NCI-H1417 (cell line): ENCODE measurements at places on chromosomes 6 and 20.

GRCh38 chr6:158026054-158026900, 44.6 kb downstream of the SYNJ2 start:
- peak; percentile 75 for DNase-seq

DNA sequence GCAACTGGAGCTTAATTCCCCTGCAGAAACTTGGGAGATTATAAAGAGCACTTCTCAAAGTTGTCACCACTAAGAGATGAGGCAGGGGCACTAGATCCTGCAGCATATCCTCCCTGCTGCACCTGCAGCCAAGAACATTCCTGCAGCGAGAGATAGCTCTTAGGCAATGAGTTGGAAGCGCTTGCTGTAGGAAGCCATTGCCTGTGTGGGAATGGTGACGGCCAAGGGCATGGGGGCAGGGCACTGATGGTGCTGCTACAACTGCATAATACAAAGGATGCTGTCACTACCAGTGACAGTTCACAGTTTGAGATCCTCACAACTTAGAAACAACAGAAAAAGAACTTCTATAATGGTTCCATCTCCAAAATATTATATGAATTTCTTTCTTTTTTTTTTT, 89.9 kb downstream of the CDS2 start:
- no peak for DNase-seq

DNA sequence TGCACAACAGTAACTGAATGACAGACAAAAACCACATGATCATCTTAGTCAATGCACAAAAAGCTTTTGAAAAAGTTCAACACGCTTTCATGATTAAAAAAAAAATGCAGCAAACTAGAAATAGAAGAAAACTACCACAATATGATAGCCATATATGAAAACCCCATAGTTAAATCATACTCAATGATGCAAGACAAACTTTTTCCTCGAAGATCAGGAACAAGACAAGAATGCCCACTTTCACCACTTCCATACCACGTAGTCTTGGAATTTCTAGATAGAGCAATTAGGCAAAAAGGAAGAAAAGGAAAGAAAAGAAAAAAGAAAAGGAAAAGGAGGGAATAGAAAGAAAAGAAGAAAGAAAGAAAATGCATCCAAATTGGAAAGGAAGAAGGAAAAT, 44.6 kb upstream of the SLC23A2 start:
- DNase-seq = no peak

- DNase-seq = no peak
Observed at GRCh38 chr6:73655341-73655917, 1.6 kb upstream of the SLC17A5 start.

DNA sequence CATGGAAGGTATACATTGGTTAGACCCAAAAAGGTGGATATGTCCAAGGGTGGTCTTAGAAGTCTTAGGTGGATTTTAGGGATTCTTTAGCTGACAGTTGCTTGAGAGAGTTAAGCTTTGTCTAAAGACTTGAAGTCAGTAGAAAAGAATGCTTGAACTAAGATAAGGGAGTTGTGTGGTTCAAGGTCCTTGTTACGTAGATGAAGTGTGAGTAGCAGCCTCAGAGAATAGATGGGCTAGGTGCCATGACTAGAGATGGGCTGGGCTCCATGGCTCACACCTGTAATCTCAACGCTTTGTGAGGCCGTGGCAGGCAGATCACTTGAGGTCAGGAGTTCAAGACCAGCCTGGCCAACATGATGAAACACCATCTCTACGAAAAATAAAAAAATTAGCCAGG, 1.7 kb downstream of the SHLD1 start:
- no peak for DNase-seq

- no peak for DNase-seq
Observed at GRCh38 chr20:3043322-3043721, at the start of gene GNRH2. Gene GNRH2, plus strand, starts transcription at chr20:3043622. Its CDS starts 793 bp downstream, at chr20:3044415.

DNA sequence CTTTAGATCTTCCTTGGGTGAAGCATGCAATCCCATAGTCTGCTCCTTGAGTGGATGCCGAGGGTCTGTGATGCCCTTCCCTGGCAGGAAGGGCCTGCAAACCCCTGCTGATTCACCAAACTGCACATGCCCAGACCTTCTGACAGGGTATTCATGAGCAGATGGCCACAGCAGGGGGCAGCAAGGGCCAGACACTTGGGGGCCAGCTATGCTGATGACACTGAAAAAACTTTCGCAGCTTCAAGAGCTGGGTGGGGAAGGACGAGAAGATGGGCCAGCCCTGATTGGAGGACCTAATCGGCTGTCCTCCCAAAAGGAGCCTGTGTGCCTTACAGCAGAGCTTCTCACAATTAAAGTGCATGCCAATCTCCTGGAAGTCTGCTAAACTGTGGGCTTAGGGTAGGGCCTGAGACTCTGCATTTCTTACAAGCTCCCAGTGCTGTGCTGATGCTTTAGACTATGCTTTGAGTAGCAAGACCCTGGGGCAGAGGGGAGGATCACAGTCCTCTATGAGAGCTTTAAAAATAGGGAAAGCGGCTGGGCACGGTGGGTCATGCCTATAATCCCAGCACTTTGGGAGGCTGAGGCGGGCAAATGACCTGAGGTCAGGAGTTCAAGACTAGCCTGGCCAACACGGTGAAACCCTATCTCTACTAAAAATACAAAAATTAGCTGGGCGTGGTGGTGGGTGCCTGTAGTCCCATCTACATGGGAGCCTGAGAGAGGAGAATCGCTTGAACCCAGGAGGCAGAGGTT, 15.2 kb upstream of the GDAP1L1 start:
- no peak for DNase-seq

DNA sequence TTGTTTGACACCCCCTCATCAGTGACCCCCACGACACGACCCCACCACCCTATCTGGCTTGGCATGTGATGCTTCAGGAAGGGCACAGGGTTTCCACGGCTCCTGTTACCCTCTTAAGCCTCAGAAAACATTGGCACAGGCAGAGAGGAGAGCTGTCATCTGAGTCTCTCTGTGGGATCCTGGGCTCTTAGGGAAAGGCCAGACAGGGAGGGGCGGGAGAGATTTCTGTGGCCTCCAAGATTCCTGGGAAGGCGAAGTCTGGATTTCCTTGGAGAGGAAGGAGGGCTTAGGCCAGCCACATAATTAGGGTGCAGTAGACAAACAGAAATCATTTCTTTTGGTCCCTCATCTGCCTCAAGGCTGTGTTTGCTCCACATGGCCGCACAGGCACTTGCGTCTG, 191.6 kb upstream of the SNX9 start:
- DNase-seq = no peak

- no peak for DNase-seq
Observed at GRCh38 chr20:56835829-56836550, 206.9 kb downstream of the TFAP2C start.

GRCh38 chr6:147710890-147711289, 202.4 kb downstream of the SAMD5 start:
- DNase-seq = no peak

GRCh38 chr20:38197619-38198018, 32.5 kb upstream of the TGM2 start:
- DNase-seq = no peak

DNA sequence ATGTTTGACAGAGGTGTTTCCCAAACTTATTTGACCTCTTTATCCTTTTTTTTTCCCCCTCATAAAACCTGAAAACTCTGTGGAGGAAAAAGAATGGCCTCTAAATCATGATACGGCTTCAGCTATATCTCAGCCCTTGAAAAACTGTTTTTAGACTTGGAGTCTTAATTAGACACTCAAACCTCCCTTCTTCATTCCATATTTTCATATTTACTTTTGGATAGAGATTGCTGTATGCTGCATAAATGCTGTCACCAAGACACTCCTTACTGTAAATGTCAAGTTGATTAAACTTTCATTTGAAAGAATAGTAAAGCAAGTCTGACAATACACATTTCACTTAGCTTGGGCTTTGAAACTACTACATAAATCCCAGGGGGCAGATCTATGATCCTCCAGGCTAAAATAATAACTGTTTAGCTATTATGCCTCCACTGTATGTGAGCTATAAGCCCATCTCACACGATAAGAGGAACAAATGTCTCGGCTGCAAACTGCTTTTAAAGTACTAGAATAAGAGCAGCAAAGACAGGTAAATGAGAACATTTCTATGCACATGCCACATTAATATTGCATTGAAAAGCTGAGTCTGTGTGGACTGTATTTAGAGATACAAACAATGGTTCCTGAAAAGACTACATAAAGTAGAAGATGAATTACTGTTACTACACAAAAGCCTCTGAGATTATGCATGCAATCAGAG, 141.3 kb upstream of the HMGN3 start:
- peak; percentile 44 for DNase-seq

DNA sequence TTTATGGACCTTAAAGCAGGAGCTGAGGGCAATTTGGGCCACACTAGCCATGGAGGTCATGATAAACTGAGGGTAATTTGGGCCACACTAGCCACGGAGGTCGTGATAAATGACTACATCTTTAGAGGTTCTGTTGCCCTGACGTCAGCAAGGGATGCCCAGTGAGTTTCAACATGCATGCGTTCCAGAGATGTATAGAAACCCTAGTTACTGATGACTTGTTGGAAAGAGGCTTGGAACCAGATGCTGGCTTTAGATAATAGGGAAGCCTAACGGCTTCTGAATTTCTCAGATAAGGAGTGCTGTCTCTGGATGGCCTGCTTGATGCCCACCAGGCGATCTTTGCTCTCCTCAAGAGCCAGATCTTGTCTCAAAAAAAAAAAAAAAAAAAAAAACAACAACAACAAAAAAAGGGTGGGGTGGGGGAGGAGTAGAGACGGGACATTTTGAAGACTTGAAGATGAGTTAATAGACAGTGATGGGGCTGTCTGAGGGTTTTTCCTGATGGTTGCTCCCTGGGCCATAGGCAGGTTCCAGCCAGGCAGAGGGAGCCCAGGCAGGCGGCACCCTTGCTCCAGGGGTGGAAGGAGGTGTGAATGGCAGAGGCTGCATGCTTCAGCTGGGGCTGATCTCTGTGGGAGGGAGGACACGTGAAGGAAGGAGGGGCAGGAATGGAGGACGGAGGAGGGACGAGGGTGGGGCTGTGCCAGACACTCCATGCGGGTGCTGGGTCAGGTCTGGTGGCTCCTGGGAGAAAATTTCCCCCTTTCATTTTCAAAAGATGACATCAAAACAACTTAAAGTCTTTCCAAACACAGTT, 27.0 kb upstream of the FRMD1 start:
- no peak for DNase-seq

GRCh38 chr6:143872201-143872600, 7.9 kb downstream of the ZC2HC1B start:
- no peak for DNase-seq

DNA sequence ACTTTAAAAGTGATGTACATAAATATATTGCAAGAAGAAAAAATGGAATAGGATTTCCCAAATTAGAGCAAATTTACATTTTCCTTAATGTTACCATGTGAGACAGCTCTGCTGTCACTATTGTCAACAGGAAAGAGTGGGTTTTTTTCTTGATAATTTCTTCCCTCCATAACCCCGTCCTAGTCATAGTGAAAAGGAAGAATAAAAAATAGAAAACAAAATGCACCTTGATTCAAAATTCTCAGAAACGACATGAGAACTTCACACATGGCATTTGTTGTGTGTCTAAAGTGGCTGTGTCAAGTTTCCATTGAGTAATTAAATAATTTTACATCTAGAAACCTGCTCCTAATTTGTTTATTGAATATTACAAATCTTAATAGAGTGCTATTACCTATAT, 945.2 kb upstream of the SLC35B3 start:
- no peak for DNase-seq

- DNase-seq = no peak
Observed at GRCh38 chr6:151747896-151748295, 59.6 kb upstream of the ESR1 start.
